Endothelial cell of coronary artery (primary cell): ENCODE measurements at places on chromosomes 12 and 14. TPM values are rescaled to one million over a fixed set of nuclear protein-coding genes. Genes with fewer than 3 reads are reported as not detected.

The BCAT1 gene
- total RNA-seq: 118 and 160 TPM in 2 replicates

The HSPB8 gene
- 1.6 and 6.5 TPM in 2 replicates for total RNA-seq

The KRT6C gene
- total RNA-seq: not detected in 2 replicates

The FOXN3 gene
- 10.9 and 21.8 TPM in 2 replicates for total RNA-seq

The NINJ2 gene
- 0.28 and 0.90 TPM in 2 replicates for total RNA-seq

The LRP1-AS gene
- total RNA-seq: not detected in 2 replicates

The SOAT2 gene
- total RNA-seq: not detected in 2 replicates

The SLCO1A2 gene
- not detected in 2 replicates for total RNA-seq

The SPATS2 gene
- total RNA-seq: 40.1 and 46.0 TPM in 2 replicates

The BDKRB1 gene
- not detected in 2 replicates for total RNA-seq

The CLEC9A gene
- total RNA-seq: not detected in 2 replicates

The C12orf57 gene
- total RNA-seq: 115 and 143 TPM in 2 replicates

The TAS2R8 gene
- 0.09 TPM in 1 of 2 replicates, not detected in the other for total RNA-seq

The CARMIL3 gene
- 0.09 TPM in 1 of 2 replicates, not detected in the other for total RNA-seq

The CDCA4 gene
- 29.9 and 38.1 TPM in 2 replicates for total RNA-seq

The TMEM229B gene
- total RNA-seq: under 0.01 and 0.19 TPM in 2 replicates

The PTHLH gene
- 1.8 and 2.0 TPM in 2 replicates for total RNA-seq

The HOXC12 gene
- not detected in 2 replicates for total RNA-seq

The MIP gene
- not detected in 2 replicates for total RNA-seq

The LRIG3 gene
- total RNA-seq: 43.0 and 67.8 TPM in 2 replicates
